T-helper 9 cell (primary cell): ENCODE measurements at places on chromosomes 2 and 18.

- DNase-seq = no peak
Measured at GRCh38 chr2:238379096-238379810, 47.5 kb upstream of the ASB1 start.

GRCh38 chr2:60957643-60958042, 59.9 kb upstream of the PEX13 start:
- DNase-seq = no peak

- no peak for DNase-seq
Measured at GRCh38 chr2:148244593-148245292, 223.9 kb downstream of the MBD5 start.

DNA sequence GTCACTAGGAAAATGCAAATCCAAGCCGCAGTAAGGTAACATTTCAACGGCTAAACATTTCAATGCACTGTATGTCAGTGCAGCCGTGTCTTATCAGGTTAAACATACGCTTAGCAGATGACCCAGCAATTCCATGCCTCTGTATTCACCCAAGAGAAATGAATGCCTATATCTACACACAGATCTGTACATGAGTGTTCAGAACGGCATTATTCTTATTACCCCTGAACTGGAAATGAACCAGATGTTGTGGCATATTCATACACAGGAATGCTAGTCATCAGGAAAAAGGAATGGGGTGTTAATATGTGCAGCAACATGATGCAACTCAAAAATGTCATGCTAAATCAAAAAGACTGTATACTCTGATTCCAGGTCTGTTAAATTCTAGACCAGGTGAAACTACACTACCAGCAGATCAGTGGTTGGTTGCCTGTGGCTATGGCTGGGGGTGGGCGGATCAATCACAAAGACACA, 80.4 kb upstream of the RPL31 start:
- DNase-seq = no peak

DNA sequence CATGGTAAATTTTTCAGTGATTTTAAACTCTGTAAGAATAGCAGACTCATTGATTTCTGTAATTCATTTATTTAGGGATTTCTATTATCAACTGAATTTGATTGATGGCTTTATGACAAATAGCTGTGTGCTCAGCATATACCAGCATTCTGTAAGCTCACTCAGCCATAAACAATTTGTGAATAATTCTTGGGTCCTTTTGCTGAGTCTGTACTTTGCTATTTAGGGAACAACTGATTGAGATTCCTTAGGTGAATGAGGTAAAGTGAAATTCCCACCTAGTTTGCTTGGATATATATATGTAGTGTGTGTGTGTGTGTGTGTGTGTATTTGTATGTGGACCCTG, 76.7 kb upstream of the CAVIN2 start:
- DNase-seq = no peak

DNA sequence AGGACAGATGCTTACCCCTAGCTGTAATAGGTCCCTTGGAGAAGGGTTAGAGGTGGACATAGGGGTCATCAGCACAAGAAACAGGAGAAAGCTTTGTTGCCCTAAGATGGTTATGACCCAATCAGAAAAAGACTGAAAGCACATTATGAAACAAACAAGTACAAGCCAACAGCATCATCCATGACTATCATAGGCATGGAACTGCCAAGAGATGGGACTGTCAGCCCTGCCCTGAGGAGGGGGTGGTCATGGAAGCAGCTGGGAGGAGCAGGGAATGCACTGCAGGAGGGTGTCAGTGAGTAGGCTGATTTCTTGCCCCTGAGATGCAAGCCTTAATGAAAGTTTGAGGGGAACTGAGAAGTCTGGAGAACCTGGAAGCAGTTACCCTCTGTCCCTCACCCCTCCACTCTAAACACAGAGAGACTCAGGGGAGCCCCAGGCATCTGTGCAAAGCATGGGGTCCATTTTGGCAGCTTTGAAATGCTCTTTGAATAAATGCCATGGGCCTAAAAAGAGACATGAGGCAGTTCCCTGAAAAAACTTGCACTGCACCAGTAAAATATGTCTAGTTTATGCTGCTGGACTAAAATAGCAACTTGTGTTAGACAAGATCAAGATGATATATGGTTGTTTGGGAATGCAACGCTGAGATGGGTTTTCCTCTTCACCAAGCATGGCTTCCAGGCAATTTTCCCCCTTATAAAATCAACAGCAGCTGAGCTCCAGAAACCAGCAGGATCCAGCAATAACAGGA, 122.7 kb upstream of the ZFP36L2 start:
- no peak for DNase-seq

DNA sequence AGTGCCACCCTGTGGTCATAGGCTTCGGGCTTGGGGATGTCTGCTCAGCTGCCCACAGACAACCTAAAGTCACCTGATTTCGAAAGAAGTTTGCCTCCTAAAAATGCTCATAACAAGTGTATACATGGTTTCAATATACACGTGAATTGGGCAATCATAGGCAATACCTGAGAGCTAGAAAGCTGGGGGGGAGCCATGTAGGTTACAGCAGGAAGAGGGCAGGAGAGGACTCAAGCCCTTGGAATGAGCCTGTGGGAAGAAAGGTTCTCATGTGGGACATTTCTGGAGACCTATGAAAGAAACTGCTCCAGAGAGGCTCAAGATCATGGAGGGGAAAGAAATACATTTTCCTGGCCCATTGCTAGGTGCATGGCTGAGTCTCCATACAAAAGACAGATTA, 109.7 kb downstream of the ACOXL start:
- DNase-seq = no peak

DNA sequence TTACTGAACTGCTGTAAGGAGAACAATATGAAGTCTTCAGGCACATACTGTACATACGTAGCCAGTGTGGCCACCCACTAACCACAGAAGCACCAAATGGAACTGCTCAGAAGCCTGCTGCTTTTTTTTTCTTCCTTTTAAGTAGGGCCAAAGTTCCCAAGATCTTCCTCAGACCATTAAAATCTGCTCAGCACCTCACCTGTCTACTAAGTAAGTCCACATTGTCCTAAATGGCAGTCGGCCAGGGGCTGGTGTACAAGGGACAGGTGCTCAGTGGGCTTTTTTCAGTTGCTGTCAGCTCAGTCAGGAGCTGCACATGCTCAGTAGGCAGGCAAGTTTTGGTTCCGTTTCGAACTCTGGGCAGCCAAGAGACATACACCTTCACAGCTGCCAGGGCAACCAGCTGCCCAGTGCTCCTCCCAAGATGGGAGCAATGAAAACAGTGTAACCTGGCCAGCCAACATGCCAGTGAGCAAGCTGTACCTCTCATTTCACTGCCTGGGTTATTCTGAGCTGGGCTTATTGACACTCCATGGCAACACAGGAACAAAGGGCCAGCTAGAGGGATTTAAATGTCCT, 86.1 kb downstream of the ACVR1 start:
- DNase-seq = no peak

GRCh38 chr18:8176554-8176953, 432.7 kb upstream of the RAB12 start:
- no peak for DNase-seq

DNA sequence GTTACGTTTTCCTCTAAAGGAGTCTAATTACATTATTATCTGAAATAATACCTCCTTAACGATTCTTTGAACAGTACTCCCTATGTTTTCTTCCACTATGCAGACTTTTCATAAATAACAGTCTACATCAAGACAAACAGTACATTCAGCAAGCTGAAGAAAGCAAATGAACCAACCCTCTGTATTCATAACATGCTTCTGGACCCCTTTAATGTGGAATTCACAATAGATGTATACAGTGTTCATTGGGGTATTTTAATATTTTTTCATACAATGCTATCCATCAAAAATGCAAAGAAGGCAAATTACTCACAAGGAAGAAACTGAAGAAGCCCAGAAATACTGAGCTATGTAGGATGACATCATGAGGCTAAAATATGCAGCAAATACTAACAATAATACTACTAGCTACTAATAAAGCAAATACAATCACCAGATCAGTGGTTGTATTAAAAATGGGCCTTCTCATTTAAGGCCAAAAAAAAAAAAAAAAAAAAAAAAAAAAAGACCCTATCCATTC, 408.6 kb downstream of the MTX2 start:
- DNase-seq = no peak

DNA sequence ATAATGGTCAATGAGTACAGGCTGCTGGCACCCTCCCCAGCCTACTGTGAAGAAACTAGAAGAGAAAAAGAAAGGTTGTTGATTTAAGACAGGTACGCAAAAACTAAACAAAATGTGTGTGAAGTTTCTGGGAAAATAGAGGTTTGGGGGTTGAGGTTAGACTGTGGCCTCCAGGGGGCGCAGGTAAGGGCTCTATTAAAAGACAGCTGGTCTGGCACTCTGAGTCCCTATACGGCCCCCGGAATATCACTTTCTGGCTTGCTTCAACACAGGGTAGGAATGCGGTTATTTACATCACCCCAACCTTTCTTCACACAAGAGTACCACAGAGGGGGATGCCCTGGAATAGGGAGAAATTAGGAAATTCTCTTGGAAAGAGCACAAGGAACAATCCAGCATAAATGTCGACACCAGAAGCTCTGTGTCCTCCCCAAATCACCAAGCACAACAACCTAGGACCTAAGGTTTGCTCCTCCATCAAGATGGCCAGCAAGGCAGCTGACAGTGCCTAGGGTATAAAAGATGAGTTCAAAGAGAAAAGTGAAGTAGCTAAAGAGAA, 480.8 kb upstream of the KLHL29 start:
- DNase-seq = no peak

DNA sequence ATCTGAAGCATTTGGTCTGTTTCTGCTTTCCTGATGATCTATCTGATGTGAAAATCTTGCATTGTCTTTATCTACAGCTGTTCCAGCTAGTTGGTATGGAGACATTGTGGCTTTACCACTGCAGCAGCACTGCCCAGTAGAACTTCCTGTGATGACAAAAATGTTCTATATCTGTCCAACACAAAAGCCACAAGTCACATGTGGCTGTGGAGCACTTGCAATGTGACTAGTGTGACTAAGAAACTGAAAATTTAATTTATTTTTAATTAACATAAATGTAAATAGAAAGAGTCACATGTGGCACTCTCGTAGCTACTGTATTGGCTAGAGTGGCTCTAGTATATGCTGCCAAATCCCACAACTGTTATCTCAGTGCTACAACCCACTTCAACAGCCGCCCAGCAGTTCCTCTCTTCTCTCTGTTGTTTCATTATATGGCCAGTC, 425.7 kb downstream of the SETBP1 start:
- DNase-seq = no peak

DNA sequence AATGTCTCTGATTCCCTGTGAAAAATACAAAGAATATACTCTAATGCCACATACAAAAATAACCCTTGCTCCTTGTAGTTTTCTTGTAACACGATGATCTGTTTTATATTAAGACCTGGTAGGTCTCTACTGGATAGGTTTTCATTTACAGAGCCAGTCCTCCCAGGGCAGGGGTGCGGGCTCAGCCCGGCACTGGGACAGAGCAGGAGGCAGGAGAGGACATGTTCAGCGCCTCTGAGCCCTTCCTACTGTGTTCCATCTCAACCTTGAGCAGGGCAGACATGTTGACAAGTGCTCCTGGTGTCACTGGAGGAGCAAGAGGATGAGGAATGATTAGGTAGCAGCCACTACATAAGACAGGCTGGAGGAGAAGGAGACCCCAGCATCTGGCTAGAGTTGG, 335.5 kb downstream of the INSIG2 start:
- DNase-seq = no peak

DNA sequence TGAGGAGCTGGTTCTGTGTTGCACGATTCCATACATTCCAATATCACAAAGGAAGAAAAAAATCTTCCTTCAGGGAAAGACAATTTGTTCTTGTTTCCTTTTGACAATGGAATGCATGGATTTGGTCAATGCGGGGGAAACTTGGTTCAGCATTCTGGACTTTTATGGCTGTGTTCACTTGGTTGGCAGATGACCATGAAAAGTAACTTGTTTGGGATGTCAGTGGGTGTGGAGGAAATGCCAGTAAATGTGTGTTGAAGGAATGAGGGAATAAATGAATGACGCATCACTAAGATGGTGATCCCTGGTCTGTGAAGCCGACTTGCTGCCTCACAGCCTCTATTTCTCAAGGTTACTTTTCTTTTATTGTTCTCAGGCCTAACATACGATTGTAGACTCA, 53.7 kb downstream of the THUMPD2 start:
- DNase-seq = no peak

- DNase-seq = no peak
Measured at GRCh38 chr2:233353101-233353768, 1.1 kb upstream of the DGKD start.

DNA sequence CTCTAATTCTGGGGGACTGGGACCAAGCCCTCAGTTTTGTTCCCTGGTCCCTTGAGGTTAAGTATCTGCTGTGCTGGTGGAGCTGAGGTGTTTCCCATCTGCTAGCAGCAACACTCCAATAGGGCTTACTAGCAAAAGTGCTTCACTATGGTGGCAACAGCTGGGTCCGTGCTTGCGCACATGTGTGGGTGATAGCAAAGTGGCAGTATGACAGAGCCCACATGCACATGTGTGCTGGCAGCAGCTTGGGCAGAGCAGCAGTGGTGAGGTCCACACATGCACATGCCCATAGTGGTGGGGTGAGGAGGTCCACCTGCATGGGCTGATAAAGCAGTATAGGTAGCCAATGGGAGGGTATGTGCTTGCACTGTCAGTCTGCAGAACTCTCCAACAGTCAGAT, 1723.7 kb downstream of the SUCLG1 start:
- DNase-seq = no peak

- DNase-seq = no peak
Measured at GRCh38 chr2:40169856-40170255, 282.0 kb downstream of the SLC8A1 start.

GRCh38 chr18:38751898-38752297, 1186.3 kb upstream of the CELF4 start:
- DNase-seq = no peak

DNA sequence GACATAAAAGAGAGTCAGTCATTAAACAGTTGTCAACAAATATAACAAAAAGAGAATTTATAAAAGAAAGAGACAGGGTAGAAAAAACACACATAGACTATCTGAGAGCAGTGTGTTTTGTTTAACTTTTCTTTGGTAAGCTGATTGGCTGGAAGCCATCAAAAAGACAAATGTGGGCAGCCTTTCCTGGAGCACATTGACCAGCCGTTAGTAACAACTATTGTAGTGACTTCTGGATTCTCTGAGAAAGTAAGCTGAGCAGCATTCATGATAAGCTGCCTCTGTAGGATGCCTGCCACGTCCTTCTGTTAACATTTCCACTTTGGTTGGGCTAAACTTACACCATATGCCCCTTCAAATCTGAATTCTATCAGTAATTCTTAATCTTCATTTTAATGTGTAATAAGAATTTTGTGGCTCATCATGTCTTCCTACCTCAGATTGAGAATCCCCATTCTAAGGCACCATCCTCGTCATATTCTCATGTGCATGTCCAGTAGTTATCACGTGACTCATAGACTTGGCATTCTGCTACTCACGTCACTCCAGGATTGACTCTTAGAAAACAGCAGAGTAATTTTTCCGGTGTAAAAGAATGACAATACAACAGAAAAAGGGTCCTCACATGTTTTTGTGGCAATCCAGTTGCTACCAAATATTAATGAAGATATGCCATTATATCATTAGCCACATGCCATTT, 43.4 kb upstream of the DNAJC10 start:
- DNase-seq = no peak

- no peak for DNase-seq
Measured at GRCh38 chr2:134609924-134610513, 108.8 kb downstream of the TMEM163 start.

- DNase-seq = no peak
Measured at GRCh38 chr18:72147830-72148229, 396.3 kb downstream of the CBLN2 start.
